ENCODE measurements at places on chromosomes 4 and X.
A peak's percentile ranks its signal among the peaks of the same experiment; 100 is the strongest.

DNA sequence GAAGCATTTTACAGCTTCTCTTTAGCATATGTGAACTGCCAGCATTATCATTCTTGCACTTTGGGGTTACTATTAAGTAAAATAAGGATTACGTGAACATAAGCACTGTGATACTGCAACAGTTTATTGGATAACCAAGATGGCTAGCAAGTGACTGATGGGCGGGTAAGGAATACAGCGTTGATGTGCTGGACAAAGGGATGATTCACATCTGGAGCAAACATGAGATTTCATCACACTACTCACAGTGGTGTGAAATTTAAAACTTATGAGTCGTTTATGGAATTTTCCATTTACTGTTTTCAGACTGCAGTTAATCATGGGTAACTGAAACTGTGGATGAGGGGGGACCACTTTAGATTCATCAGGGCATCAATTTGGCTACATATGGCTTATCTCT lies 16.0 kb downstream of the NBDY start:
- no peak for DNase-seq

DNA sequence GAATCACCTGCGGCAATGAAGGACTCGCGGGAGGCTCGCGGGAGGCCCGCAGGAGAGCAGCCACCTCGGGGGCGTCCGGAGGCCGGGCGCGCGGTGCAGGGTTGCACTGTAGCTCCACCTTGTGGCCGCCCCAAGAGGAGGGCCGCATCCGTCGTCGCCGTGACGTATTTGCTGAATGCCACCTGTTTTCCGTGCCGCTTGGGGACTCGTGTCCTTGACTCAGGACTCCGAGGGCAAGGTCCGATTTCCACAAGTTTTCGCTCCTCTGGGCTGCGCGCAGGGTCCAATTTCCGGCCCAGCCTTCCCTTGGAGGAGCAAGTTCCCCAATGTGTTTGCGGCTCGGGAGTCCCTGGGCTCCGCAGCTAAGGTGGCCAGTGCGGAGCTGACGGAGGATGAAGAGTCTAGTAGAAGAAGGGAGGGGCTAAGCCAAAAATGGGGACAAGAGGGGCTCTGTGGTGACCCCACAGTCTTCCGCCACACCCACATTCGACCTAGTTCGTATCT lies 10.7 kb upstream of the DLG3 start:
- DNase-seq: peak; percentile 57

GRCh38 chr4:75723163-75724065 lies 963 bp upstream of the USO1 start:
- peak; percentile 12 for DNase-seq

- peak; percentile 41 for DNase-seq
Measured at GRCh38 chrX:10769195-10769594, 148.8 kb upstream of the MID1 start.

DNA sequence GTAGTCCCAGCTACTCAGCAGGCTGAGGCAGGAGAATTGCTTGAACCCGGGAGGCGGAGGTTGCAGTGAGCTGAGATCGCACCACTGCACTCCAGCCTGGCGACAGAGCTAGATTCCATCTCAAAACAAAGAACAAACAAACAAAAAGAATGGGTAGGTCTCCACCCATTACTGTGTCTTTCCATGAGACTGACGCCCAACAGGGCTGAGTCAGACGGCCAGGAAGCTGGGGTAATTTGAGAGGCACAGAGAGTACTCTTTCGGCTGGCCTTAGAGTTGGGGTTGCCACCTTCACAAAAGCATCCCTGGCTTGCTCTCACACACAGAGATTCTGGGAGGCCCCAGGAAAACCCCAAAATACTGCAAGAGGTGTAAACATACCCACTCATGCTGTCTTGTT lies 72.0 kb upstream of the DHRSX start:
- DNase-seq: no peak

GRCh38 chrX:63764946-63765345 lies 20.1 kb downstream of the ARHGEF9 start:
- DNase-seq: no peak

DNA sequence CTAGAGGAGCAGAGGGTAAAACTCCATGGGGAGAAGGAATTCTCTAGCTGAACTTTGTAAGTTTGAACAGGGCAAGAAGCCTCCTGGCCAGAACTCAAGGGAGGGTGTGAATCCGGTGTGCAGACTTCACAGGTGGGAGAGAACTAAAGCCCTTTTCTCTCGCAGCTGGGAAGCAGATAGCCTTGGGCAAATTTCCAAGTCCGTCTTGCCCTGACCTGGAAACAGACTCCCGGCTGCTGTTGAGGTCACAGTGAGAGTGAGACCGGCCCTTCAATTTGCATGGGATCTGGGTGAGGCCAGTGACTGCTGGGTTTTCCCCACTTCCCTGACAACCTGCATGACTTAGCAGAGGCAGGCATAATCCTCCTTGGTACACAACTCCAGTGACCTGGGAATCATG lies 94.5 kb upstream of the ZNF827 start:
- no peak for DNase-seq

DNA sequence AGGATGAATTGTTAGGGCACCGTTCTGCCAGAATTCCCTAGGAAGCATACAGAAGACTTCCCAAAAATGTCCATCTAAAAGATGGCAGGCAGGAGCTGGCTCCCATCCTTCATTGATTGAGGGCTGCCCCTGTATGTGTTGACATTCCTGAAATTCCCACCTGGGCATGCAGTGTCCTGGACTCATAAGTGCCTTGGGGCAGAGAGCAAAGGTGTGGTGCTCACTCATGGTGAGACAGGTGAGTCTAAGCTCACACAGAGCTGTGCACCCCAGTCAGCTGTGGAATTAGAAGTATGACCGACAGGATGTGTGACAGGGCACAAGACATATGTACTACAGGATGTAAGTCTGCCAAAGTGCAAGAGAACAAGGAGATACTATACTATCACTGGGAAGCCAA lies 271.9 kb downstream of the MID1IP1 start:
- DNase-seq: no peak

DNA sequence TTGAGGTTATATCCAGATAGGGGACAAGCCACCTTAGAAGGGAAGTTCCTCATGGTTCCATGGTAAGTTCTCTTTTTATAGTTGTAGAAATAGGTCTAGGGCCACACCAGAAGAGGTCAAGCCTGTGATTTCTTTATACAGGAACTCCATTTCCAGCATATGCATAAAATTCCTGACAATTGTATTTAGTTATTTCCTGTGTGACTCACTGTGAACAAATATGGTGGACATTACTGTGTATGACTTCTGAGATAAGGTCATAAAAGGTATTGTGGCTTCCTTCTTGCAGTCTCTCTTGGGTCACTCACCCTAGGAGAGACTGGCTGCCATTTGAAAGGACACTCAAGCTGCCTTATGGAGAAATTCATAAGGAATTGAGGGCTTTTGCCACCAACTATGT lies 2.2 kb upstream of the C4orf36 start:
- no peak for DNase-seq

DNA sequence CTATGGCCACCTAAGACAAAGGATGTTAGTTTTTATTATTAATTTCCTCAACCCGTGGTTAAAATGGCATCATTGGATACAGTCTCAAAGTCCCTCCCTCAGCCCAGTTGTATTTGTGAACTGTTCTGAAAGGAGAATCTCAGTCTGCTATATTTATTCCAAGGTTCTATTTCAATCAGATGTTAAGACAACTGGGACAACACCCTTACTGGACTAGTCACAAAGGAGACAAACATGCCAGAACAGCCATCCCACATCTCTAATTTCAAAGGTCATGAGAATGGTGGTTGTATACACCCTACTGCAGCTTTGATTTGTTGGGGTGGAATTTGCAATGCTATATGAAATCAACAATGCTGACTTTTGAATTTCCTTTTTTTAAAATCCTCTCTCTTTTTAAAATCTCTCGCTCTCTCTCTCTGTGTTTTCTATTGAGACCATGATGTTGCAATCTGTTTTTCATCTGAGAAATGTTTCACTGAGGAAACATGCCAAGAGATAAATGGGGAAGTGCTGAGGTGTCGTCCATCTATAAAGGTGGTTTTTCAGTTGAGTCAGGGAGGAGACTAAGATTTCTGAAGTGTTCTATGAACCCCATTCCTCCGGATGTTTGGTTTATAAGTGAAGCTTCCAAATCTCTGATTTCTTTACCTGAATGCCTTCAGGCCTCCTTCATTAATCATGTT lies 201.5 kb upstream of the GATB start:
- DNase-seq: no peak

GRCh38 chrX:80174925-80175574 lies 160.5 kb downstream of the TBX22 start:
- no peak for DNase-seq

DNA sequence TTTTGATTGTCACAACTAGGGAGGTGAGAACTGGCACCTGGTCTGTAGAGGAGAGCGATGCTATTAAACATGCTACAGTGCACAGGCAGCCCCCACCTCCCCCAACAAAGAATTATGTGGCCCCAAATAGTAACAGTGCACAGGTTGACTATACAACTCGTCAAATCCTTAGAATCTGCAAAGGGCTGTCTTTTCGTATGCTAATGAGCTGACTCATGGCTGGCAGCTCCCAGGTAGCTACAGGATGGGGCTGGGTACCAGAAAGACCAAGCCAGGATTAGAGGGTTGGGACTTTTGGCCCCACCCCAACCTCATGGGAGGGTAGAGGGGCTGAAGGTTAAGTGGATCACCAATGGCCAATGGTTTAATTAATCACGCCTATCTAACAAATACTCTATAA lies 104.7 kb upstream of the SORBS2 start:
- DNase-seq: no peak

GRCh38 chr4:145613566-145614232 lies 5.5 kb upstream of the MMAA start:
- no peak for DNase-seq

DNA sequence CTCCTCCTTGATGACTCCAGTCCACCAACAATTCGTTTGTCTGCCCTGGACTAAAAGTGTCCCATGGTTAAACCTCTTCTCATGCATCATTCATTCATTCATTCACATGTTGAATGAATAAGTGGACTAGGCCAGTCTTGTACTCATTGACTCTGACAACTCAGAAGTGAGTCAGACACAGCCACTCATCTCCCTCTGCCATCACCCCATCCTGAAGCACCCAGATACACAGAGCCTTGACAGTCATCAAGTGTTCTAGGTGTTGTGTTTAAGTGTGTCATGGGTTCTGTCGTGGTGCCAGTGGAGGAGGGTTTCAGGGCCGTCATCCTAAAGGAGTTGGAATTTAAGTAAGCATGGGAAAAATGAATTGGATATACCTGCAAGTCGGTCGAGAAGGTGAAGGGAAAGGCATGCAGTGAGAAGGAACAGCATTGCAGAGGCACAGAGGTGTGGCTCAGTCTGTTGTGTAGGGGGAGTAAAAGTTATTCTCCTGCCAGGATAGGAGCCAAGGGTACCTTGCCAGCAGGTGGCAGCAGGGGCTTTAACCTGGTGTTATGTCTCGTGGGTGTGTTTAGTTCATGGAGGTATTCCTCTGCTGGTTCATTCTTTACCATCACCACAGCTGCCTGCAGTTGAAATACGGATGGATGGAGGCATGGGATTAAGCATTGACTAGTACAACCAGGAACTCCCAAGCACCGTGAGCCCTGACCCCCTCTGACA lies 18.3 kb downstream of the MAGED2 start:
- no peak for DNase-seq

GRCh38 chr4:8044699-8045098 lies 105.0 kb upstream of the AFAP1 start:
- no peak for DNase-seq

GRCh38 chr4:40563401-40563800 lies 66.3 kb downstream of the RBM47 start:
- no peak for DNase-seq

- DNase-seq: peak; percentile 2
Measured at GRCh38 chr4:91064157-91064853, 937.1 kb downstream of the CCSER1 start.

DNA sequence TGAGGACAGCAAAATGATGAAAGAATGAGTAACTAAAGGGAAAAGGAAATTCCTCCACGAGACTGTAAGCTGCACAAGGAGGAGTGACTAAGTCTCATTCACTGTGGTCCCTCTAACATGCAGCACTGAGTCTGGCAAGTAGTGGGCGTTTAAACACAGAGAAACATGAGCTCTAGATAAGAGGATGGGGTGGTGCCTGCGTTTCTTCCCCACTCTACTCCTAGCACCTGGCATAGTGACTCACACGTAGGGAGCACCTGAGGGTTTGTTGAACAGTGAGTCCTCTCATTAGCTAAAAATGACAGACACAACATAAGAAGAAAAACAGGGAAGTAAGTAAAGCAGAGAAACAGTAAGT lies 105.8 kb upstream of the CBR4 start:
- DNase-seq: peak; percentile 55

GRCh38 chr4:89528526-89529133 lies 221.0 kb upstream of the GPRIN3 start:
- no peak for DNase-seq

- no peak for DNase-seq
Measured at GRCh38 chr4:147349193-147349592, 131.7 kb upstream of the EDNRA start.

GRCh38 chr4:76694056-76694455 lies 203.9 kb downstream of the SOWAHB start:
- DNase-seq: no peak

GRCh38 chr4:16000708-16001483 lies 37.9 kb upstream of the FGFBP2 start:
- DNase-seq: no peak

- DNase-seq: no peak
Measured at GRCh38 chr4:17218786-17219185, 293.1 kb downstream of the QDPR start.

DNA sequence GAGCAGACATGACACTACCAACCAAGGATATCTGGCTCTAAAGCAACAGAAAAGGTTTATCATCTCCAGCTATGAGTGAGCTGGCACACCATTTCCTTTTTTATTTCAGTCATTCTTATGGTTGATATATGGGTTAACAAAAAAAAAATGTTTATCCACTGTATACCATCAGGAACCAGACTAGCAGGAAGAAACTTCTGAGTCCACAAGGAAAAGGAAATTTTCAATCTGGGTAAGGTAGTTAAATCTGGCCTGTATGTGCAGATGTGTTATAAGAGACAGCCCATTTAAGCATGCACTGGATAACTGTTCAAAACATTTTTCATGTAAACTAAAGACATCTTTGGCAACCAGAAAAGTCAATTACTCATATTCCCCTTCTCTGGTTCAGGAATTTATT lies 35.0 kb downstream of the AMMECR1 start:
- no peak for DNase-seq

- no peak for DNase-seq
Measured at GRCh38 chr4:66613591-66613990, 931.7 kb downstream of the CENPC start.

DNA sequence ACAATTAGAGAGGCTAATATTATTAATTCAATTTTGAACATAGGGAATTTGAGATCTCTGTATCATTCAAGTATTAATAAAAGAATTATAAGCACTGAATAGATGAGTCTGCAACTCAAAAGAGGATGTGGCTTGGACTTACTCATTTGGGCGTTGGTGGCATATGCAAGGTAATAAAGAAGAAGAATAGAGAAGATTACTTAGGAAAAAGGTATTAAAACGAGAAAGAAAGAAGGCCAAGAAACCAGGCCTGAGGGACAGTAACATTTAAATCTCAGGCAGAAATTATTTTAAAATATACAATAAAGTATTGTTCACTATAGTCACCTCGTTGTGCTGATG lies 383.0 kb upstream of the INTU start:
- no peak for DNase-seq

Measured in globus pallidus (tissue), 1 donor.